ENCODE measurements at places on chromosomes 11 and 22. TPM values are rescaled to one million over a fixed set of nuclear protein-coding genes. Genes with fewer than 3 reads are reported as not detected.

Gene ATF4
- total RNA-seq = 375 TPM

Gene KCNE3
- 2.5 TPM for total RNA-seq

Gene GALR3
- 0.32 TPM for total RNA-seq

Gene TCN1
- 45.8 TPM for total RNA-seq

Gene APOA5
- not detected for total RNA-seq

Gene FGF19
- total RNA-seq = not detected

Gene WNT7B
- 8.4 TPM for total RNA-seq

Gene CDC42EP1
- total RNA-seq = 117 TPM

Gene LRRC4C
- total RNA-seq = 0.28 TPM

Gene USP35
- total RNA-seq = 3.5 TPM

Gene RASL10A
- total RNA-seq = 0.88 TPM

Gene BIRC2
- total RNA-seq = 22.1 TPM

Gene HPX
- 0.64 TPM for total RNA-seq

Gene TRPM5
- not detected for total RNA-seq

Gene ZNF280B
- total RNA-seq = 0.04 TPM

Gene CACNA1I
- 0.08 TPM for total RNA-seq

Gene PLEKHA7
- total RNA-seq = 48.2 TPM

Gene GAL
- total RNA-seq = 0.36 TPM

Gene GRIA4
- not detected for total RNA-seq

Gene PLAAT5
- 0.16 TPM for total RNA-seq

Gene NCF4
- total RNA-seq = 1.8 TPM

Gene OR2AG1
- total RNA-seq = not detected

Gene AQP11
- total RNA-seq = not detected

Gene ANGPTL5
- not detected for total RNA-seq

Gene VSIG10L2
- total RNA-seq = not detected

Gene ADM2
- total RNA-seq = 11.7 TPM
